Pancreas (tissue), 10 donors: ENCODE measurements at places on chromosomes 2 and 18. TPM values are rescaled to one million over a fixed set of nuclear protein-coding genes. Genes with fewer than 3 reads are reported as not detected.

SEPTIN2 gene
- polyA plus RNA-seq: 106 TPM

KLHL29 gene
- polyA plus RNA-seq: 4.1 TPM

HOXD4 gene
- polyA plus RNA-seq: 1.0 TPM

FEV gene
- 3.9 TPM for polyA plus RNA-seq

CD226 gene
- 0.07 TPM for polyA plus RNA-seq

REG1B gene
- polyA plus RNA-seq: 6,505 TPM

HRH4 gene
- not detected for polyA plus RNA-seq
